SK-N-SH (cell line): ENCODE measurements at places on chromosomes 2 and 18. TPM values are rescaled to one million over a fixed set of nuclear protein-coding genes. Genes with fewer than 3 reads are reported as not detected.
A peak's percentile ranks its signal among the peaks of the same experiment; 100 is the strongest.

Gene SERPINB11
- not detected in 2 replicates for polyA plus RNA-seq

Gene UCN
- 2.8 and 2.9 TPM in 2 replicates for polyA plus RNA-seq

Gene RAB31
- polyA plus RNA-seq: 22.4 and 23.0 TPM in 2 replicates

Gene SCN3A
- polyA plus RNA-seq: 0.33 and 0.97 TPM in 2 replicates

Gene LHCGR
- polyA plus RNA-seq: not detected in 2 replicates

Gene NT5C1B
- not detected in 2 replicates for polyA plus RNA-seq

Gene ITGB6
- polyA plus RNA-seq: 0.10 and 0.13 TPM in 2 replicates

Gene TRIM54
- 0.28 and 0.36 TPM in 2 replicates for polyA plus RNA-seq

Gene FMNL2
- polyA plus RNA-seq: 14.5 and 16.1 TPM in 2 replicates

Gene ATP5MC3
- polyA plus RNA-seq: 365 and 408 TPM in 2 replicates

DNA sequence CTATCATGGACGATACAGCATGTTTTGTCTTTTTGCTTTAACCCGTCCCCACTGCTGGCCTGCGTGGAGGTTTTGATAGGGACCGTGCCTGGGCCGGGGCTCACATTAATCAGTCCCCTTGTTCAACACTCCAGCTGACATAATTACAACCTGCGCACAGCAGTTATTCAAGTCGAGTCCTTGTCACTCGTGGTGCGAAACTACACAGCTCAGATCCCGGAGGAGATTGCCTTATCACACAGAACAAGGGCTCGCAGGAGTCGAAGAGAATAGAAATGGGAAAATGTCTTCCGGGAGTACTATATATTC lies 304.4 kb downstream of the ZNF407 start:
- DNase-seq: no peak

GRCh38 chr18:61333746-61334490 lies 688 bp downstream of the CDH20 start:
- peak; percentile 78 for DNase-seq

- DNase-seq: no peak
Observed at GRCh38 chr18:76488190-76488589, 6.9 kb downstream of the ZNF516 start.

GRCh38 chr2:241267249-241268067 lies 48.0 kb downstream of the HDLBP start:
- DNase-seq: no peak

DNA sequence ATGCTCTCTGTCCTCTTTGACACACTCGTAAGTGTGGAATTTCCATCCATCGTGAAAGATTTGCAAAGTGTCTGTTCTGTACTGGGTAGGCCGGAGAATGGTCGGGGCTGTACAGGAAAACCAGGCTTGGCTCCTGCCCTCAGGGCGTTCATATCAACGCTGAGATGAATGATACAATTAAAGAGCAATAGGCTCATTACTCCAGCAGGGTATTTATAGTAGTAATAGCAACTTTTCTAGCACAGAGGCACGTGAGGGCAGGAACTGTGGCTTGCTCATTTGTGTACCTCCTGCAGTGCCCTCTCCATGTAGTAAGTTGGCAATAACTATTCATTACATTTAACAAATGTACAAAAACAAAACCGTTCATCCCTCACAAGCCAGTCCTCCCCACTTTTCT lies 5.3 kb upstream of the NCK2 start:
- no peak for DNase-seq

DNA sequence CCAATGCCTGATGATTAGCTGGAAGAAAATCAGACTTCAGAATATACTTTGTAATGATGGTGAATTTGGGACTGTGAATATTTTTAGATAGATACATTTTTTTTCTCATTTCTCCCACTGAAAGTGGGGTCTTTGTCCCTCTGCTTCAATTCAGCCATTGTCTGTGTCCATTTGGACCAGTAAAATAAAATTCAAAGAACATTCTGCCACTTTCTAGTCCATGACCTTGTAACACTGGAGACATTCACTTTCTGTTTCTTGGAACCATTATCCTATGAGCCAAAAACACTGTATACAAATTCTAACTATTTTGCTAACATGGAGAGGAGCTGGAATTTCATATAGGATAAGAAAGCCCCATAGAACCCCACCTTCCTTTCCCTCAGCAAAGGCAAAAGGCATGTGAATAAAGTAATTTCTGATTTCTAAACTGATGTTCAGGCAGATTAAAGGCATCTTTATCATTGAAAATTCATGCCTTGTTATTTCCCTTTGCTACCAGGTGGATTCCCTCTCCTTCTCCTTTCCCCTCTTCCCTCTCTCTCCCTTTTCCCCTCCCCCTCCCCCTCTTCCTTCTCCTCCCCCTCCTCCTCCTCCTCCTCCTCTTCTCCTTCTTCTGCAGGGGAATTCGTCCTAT lies 2010.4 kb upstream of the LRRTM1 start:
- DNase-seq: no peak

DNA sequence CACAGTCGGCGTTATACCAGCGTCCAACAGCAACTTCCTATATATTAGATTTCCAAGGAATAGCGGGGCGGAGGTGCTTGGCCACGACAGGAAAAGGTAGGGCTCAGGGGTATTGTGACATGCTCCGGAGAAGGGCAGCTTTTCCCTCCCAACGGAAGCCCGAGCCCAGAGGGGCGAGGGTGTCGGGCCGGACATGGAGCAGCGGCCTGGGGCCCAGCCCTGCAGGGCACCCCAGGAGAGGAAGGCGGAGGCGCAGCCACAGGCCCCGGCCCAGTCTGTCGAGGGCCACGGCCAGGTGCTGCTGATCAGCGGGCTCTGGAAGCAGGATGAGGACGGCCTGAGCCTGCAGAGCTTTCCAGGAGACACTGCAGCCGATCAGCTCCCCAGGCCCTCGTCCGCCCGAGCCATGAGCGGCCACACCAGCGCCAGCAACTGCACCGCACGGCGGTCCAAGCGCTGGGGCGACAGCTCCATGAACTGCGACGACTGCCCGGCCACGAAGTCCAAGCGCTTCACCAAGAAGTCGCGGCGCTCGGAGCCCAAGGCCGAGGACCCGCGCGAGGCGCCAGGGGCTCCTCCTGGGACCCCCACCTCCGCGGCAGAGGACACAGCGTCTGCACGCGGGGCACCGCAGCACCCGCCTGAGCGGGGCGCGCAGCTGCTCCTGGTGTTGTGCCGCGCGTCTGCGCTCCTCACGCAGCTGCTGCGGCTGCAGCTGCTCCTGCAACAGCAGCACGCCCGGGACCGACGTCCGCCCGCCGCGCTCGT lies 5.6 kb upstream of the SPATA3 start:
- no peak for DNase-seq

DNA sequence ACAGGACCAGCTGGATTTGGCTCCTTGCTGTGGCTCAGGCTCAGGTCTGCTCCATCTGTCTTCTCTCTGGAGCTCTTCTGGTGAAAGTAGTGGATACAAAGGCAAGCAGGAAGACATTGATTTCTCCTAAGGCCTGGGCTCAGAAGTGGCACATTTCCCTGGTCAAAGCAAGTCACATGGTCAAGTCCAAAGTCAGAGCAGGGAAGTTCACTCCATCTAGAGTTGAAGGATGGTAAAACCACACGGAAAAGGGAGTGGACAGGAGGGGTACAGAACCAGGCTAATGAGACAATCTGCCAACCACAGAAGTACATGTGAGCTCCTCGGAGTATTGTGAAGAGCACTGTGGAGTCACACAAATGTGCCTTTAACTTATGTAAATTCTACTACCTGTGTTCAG lies 66.1 kb downstream of the MARCO start:
- no peak for DNase-seq

- no peak for DNase-seq
Observed at GRCh38 chr2:8380026-8380425, 301.8 kb upstream of the ID2 start.

DNA sequence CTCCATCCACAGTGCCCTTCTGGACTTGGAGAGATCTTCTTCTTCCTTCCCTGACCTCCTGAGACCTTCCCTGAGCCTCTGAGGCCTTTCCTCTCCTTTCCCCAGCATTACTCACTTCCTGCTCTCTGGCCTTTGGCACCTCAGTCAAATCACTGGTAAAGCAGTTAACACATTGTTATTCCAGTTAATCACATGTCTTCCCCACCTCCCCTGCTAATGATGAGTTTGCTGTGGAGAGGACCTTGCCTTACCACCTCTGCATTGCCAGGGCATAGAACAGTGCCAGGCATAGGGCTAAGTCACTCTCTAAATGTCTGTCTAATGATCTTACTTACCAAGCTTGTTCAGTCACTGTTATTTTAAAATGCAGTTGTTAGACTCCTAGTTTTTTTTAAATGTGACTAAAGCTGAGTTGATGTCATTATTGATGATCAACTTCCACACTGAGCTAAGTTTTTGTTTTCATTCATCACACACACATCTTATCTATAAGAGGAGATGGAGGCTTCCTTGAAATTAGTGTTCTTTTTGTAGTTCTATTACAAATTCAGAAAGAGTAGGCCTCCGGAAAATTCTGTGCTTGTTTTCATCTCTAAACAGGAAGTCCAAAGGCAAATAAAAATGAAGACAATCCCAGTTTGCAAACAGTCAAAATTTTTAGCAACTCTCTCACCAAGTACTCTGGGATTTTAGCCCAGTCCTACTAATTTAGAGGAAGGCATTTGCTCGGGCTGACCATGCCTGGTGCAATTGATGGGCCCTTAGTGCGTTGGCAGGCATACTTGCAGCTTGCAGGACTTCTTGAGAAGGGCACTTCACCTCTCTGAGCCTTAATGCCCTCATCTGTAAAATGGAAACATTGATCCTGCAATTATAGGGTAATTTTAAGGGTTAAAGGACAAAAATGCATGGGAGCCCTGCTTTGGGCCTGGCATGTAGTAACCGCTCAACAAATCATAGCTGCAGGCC lies 113.7 kb upstream of the SPRED2 start:
- no peak for DNase-seq

- no peak for DNase-seq
Observed at GRCh38 chr18:8049147-8049546, 482.0 kb downstream of the PTPRM start.

- DNase-seq: no peak
Observed at GRCh38 chr2:7096726-7097352, 179.6 kb downstream of the RNF144A start.

- no peak for DNase-seq
Observed at GRCh38 chr2:174581491-174581890, 16.1 kb downstream of the WIPF1 start.

GRCh38 chr2:160267022-160267421 lies 67.0 kb upstream of the ITGB6 start:
- no peak for DNase-seq

DNA sequence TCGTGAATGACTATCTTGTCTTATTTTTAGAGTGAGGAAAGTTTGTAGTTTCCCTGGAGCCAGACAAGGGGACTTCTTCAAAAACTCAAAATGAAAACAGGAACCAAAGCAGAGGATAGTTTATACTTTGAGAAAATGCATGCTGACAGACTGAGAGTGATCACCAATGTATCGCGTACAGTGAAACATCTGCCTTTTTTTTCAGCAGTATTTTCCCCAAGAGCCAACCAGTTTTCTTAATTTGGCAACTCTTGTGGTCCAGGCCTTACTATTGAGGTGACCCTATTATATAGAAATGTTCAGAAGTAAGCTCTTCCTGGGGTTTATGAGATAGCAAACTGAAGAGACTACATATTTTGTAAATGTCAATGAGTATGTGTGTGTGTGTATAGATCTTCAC lies 153.7 kb upstream of the VRK2 start:
- no peak for DNase-seq

DNA sequence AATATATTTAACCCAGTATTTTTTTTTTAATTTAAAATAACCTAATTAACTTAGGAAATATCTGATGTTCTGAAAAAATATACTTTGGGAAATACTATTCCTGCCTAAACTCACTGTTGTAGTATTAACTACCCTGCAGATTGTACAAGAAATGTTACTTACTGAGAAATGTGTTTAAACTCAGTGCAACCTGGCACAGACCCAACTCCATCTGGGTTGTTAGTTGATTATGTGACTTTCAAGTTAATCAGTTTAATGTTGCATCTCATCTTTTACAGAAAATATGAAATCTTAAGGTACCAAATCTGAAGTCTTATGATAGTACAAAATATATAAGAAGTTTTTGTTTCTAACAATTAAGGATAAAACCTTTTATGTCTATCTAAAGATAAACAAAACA lies 27.3 kb downstream of the VAPA start:
- DNase-seq: no peak

DNA sequence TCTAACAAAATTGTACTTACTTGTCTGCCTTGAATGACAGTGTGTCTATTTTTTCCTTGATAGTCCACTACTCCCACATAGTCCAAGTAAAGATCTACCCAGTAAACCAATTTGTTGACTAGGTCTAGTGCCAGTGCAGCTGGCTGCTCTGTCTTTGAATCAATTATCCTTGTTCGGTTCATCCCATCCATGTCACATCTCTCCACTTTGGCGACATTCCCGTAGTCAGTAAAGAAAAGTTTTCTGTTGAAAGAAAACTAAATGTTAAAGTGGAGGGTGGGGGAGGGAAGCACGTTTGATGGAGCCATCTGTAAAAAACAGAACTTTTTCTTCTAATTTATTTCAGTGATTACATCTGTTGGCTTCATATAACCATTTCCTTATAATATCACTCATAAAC lies 1068.8 kb downstream of the LRP1B start:
- no peak for DNase-seq

GRCh38 chr2:115122701-115123100 lies 680.3 kb downstream of the DPP10 start:
- no peak for DNase-seq

- DNase-seq: no peak
Observed at GRCh38 chr2:60502144-60502543, 51.3 kb downstream of the BCL11A start.

DNA sequence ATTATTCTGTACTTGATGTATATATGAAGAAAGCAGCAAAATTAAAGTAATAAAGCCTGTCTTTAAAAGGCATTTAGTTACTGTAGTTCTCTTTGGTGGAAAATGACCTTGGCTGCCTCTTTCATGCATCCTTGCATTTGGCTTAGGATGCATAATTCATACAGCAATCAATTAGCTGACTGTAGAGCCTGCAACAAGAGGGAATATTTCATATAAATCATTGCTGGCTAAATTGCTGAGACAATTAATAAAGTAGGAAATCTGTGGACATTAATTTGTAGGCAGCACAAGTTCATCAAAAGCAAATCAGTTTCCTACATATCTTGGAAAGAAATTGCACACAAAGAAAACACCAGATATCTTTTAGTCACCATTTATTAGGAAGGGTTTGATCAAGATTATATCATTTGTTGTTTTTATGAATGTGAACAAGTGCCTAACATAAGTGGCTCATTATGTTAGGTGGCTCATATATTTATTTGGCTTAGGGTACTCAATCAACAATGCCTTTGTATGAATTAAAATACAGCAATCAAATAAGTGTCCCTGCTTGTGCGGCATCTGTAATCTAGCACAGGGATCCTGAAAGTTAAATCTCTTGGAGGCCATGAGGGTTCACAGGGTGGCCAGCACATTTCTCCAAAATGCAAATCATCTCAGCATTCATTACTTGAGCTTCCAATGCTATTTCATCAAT lies 220.4 kb upstream of the SPOPL start:
- DNase-seq: no peak

DNA sequence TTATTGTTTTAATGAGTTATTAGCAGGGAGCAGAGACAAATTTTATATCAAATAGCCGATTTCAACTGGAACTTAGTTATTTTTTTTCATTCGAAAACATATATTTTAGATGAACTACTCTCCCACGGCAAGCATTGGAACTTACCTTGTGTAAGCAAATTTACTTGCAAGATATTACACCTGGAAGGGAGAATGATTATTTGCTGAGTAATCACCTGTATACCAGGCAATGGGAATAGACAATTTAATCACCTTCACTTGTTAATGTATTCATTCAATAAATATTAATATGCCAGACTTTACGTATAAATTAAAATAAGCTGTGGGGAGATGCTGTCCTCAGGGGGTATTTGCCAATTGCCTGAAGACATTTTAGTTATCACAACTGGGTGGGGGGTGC lies 1069.9 kb upstream of the CHAC2 start:
- no peak for DNase-seq
